Upper lobe of left lung (tissue), 6 donors: ENCODE measurements at places on chromosomes 6 and 20. TPM values are rescaled to one million over a fixed set of nuclear protein-coding genes. Genes with fewer than 3 reads are reported as not detected.

The DUSP15 gene
- not detected for total RNA-seq

The HLA-C gene
- 1,304 TPM for total RNA-seq

The KCNB1 gene
- 0.91 TPM for total RNA-seq

The CCN5 gene
- 83.2 TPM for total RNA-seq

The FLRT3 gene
- 77.4 TPM for total RNA-seq

The HTR1E gene
- not detected for total RNA-seq

The CCN2 gene
- total RNA-seq = 180 TPM

The TMEM151B gene
- not detected for total RNA-seq

The ARHGAP18 gene
- 56.8 TPM for total RNA-seq

The ARFGAP1 gene
- total RNA-seq = 169 TPM

The GFRA4 gene
- not detected for total RNA-seq

The GSTA2 gene
- total RNA-seq = 2.1 TPM

The OR12D3 gene
- not detected for total RNA-seq

The NKX2-2 gene
- not detected for total RNA-seq

The TCP11 gene
- total RNA-seq = not detected

The PGC gene
- 259 TPM for total RNA-seq

The VEGFA gene
- total RNA-seq = 279 TPM

The MMP24 gene
- total RNA-seq = 22.2 TPM

The LRFN2 gene
- 0.20 TPM for total RNA-seq

The VSTM2L gene
- 43.2 TPM for total RNA-seq

The GRM1 gene
- not detected for total RNA-seq

The OPN5 gene
- not detected for total RNA-seq

The MYCT1 gene
- total RNA-seq = 11.7 TPM

The HSPA1B gene
- total RNA-seq = 116 TPM

The TGM3 gene
- 1.0 TPM for total RNA-seq

The MICB gene
- total RNA-seq = 7.3 TPM

The POM121L2 gene
- total RNA-seq = not detected

The MOXD1 gene
- 10.5 TPM for total RNA-seq

The TENT5A gene
- total RNA-seq = 20.8 TPM

The HIVEP1 gene
- 22.9 TPM for total RNA-seq

The NHLRC1 gene
- total RNA-seq = not detected

The SMPD2 gene
- 25.2 TPM for total RNA-seq

The OLIG3 gene
- not detected for total RNA-seq

The CST7 gene
- total RNA-seq = 28.3 TPM

The SAMD5 gene
- total RNA-seq = 10.8 TPM

The SUMO4 gene
- 5.0 TPM for total RNA-seq

The TFAP2C gene
- 4.3 TPM for total RNA-seq

The BPIFA1 gene
- 3.1 TPM for total RNA-seq

The ASXL1 gene
- 186 TPM for total RNA-seq

The BTNL2 gene
- not detected for total RNA-seq

The ZSCAN23 gene
- total RNA-seq = 0.91 TPM

The WFDC12 gene
- 0.67 TPM for total RNA-seq

The ANKRD66 gene
- 2.1 TPM for total RNA-seq
